ENCODE measurements at places on chromosomes 13 and 19. TPM values are rescaled to one million over a fixed set of nuclear protein-coding genes. Genes with fewer than 3 reads are reported as not detected.

Gene LRCH1
- 15.6 TPM for total RNA-seq

Gene ZNF69
- total RNA-seq, result 4.0 TPM

Gene HNRNPM
- total RNA-seq, result 47.8 TPM

Gene KASH5
- not detected for total RNA-seq

Gene COL5A3
- 5.0 TPM for total RNA-seq

Gene CABP5
- total RNA-seq, result not detected

Gene MBD3L3
- not detected for total RNA-seq

Gene ERF
- total RNA-seq, result 31.9 TPM

Gene NLRP5
- total RNA-seq, result not detected

Gene MCEMP1
- total RNA-seq, result not detected

Gene PDX1
- not detected for total RNA-seq

Gene ATP4B
- not detected for total RNA-seq

Gene CASP14
- total RNA-seq, result not detected

Gene KLF2
- 2.8 TPM for total RNA-seq

Gene KCNN1
- total RNA-seq, result 0.15 TPM

Gene MIPEP
- 45.0 TPM for total RNA-seq

Gene MYO1F
- total RNA-seq, result 0.17 TPM

Gene ZNF253
- 2.8 TPM for total RNA-seq

Gene ZNF681
- total RNA-seq, result 0.87 TPM

Gene P2RY11
- 0.87 TPM for total RNA-seq

Gene WDR83
- total RNA-seq, result 14.4 TPM

Gene NLRP9
- total RNA-seq, result not detected

Gene ZNF738
- 1.7 TPM for total RNA-seq

Gene FCGBP
- total RNA-seq, result 1.2 TPM

Gene LILRA5
- not detected for total RNA-seq

Gene FAM216B
- not detected for total RNA-seq

Gene ACP7
- total RNA-seq, result under 0.01 TPM

Gene GNA15
- total RNA-seq, result under 0.01 TPM

Gene LILRB4
- total RNA-seq, result not detected

Gene LHB
- total RNA-seq, result not detected

Gene ZSWIM4
- 4.2 TPM for total RNA-seq

Gene FGF21
- not detected for total RNA-seq

Gene AZU1
- not detected for total RNA-seq

Gene WDR88
- not detected for total RNA-seq

Gene CPAMD8
- 3.5 TPM for total RNA-seq

Gene KIR2DL1
- not detected for total RNA-seq

Gene CKM
- total RNA-seq, result not detected

Gene ZBTB45
- total RNA-seq, result 5.5 TPM

Gene PCP2
- not detected for total RNA-seq

Gene ZNF573
- total RNA-seq, result 6.5 TPM

Gene DNAJB1
- 91.3 TPM for total RNA-seq

Gene LYL1
- 0.99 TPM for total RNA-seq

Gene PTGIR
- 6.8 TPM for total RNA-seq

Gene PABPC3
- 0.15 TPM for total RNA-seq

Gene RGS9BP
- total RNA-seq, result 0.83 TPM

Gene IZUMO2
- not detected for total RNA-seq

Gene ZNF878
- not detected for total RNA-seq

Gene KLK2
- not detected for total RNA-seq

Gene FOXO1
- 0.83 TPM for total RNA-seq

Gene MEIOSIN
- total RNA-seq, result not detected

Gene TMEM38A
- total RNA-seq, result 5.6 TPM

Gene IGFL2
- total RNA-seq, result not detected

Gene COMP
- total RNA-seq, result 0.15 TPM

Gene GAMT
- total RNA-seq, result 61.5 TPM

Measured in smooth muscle cell of trachea (primary cell).